ENCODE measurements at places on chromosomes 16 and 17.

DNA sequence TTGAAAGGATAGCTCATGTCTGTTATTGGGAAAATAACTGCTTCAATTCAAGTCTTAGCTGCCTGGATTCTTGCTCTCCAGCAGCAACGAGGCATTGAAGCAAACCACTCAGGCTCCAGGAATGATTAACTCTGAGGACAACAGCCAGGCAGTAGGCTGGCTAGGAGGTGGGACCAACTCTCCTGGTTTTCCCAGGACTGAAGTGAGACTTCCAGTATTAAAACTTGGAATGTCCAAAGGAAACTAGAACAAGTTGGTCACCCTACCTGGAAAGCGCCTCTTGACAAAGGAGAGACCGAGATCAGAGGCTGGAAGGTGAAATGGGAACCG is 100.7 kb downstream of the SALL1 start:
- no peak for DNase-seq

DNA sequence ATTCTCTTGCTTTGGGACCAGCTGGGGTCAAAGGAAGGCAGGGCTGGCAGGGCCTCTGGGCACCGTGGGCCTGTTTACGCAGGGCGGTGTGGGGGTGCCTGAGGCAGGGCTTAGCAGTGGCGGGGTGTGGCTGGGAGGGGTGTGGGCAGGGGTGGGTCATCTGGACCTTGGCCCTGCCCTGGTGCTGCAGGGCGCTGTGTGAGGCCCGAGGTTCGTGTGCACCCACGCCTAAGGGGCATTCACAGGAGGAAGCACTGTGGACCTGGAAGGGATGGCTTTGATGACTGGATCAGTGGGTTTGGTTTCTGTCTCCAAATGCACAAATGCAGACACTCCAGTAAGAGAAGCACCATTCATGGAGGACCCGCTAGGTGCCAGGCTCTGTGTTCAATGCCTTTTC is 37.3 kb downstream of the BCO1 start:
- peak; percentile 40 for DNase-seq

DNA sequence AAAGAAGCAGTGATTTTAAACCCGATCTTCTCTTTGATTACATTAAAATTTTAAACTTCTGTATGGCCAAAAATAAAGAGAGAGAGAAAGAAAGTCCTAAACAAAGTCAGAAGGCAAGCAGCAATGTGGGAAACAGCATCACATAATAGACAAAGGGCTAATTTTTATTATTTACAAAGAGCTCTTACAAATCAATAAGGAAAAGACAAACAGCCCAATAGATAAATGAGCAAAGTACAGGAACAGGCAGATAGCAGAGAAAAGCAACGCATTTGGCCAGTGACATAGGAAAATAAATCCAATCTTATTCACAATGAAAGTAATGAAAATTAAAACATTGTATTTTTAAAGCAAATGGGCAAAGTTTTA is 93.1 kb downstream of the SALL1 start:
- no peak for DNase-seq

- DNase-seq: no peak
Observed at GRCh38 chr16:80200079-80200478, 340.7 kb upstream of the DYNLRB2 start.

DNA sequence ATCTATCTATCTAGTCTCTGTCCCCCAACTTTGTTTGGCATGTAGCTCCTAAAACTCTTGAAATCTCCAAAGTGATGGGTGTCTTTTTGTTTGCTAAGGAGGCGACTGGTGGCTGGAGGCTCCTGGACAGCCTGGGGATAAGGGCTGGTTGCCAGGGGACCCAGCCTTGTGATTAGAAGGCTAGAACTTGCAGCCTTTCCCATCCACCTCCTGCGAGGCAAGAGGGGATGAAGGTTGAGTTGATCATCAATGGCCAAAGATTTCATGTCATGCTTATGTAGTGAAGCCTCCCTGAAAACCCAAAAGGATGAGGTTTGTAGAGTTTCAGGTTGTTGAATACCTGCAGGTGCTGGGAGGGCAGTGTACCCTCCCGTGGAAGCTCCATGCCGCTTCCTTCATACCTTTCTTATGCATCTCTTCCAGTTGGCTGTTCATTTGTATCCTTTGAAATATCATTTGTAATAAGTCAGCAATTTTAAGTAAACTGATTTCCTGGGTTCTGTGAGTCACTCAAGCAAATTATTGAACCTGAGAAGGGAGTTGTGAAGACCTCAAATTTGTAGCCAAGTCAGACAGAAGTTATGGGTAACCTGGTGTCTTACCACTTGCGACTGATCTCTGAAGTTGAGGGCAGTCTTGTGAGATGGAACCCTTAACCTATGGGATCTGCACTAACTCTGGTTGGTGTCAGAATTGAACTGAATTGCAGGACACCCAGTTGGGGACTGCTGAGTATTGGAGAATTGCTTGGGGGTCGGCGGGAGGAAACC is 202.4 kb downstream of the SEC14L1 start:
- DNase-seq: peak; percentile 15

GRCh38 chr17:6120351-6120750 is 50.2 kb downstream of the WSCD1 start:
- peak; percentile 80 for DNase-seq

DNA sequence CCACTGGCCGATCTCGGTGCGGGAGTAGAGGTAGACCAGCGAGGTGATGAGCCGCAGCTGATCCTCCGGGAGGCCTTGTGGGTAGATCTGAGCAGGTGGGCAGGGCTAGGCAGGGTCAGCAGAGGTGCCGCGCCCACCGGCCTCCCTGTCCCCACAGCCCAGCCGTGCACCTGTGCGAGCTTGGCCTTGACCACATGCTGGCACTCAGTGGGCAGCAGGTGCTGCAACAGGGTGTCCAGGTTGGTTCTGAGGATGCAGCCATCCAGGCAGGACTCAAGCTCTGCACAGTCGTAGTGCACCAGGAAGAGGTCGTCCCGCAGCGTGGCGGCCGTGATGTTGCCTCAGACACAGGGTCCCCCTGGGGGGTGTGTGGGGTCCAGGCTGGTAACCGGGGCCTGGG is 12.4 kb downstream of the MSLN start:
- no peak for DNase-seq

DNA sequence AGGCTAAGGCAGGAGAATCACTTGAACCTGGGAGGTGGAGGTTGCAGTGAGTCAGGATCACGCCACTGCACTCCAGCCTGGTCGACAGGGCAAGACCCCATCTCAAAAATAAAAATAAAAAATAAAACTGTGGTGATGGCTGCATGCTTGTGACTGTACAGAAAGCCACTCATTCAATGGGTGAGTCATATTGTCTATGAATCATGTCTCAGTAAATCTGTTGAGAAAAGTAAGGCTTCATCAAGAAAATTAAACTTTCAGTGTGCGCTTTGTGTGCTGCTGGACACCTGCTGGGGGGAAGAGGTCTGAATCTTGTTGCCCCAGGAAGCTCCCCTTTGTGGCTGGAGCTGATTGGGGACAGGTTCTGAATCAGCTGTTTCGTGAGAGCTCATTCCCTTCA is 11.3 kb downstream of the NUBP1 start:
- no peak for DNase-seq

GRCh38 chr16:24037335-24037734 is 201.6 kb downstream of the PRKCB start:
- no peak for DNase-seq

- DNase-seq: no peak
Observed at GRCh38 chr16:287298-287811, 4.4 kb downstream of the PDIA2 start.

DNA sequence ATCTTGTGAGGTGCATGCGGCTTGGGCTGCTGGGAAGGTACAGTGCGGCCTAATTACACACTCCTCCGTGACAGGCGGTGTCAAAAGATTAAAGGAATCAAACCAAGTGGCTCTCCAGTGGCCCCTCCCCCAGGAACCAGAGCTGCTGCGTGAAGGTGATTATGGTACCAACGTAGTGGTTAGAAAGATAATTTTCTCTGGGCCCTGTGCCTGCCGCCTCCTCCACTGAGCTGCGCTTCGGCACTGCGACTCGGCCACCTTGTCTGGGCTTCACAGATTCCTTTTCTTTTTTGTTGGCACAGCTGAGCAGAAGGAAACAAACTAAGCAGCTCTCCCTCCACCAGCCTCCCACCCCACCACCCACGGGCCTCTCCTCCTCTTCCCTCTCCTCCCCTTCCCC is 113.2 kb upstream of the SDK2 start:
- no peak for DNase-seq

DNA sequence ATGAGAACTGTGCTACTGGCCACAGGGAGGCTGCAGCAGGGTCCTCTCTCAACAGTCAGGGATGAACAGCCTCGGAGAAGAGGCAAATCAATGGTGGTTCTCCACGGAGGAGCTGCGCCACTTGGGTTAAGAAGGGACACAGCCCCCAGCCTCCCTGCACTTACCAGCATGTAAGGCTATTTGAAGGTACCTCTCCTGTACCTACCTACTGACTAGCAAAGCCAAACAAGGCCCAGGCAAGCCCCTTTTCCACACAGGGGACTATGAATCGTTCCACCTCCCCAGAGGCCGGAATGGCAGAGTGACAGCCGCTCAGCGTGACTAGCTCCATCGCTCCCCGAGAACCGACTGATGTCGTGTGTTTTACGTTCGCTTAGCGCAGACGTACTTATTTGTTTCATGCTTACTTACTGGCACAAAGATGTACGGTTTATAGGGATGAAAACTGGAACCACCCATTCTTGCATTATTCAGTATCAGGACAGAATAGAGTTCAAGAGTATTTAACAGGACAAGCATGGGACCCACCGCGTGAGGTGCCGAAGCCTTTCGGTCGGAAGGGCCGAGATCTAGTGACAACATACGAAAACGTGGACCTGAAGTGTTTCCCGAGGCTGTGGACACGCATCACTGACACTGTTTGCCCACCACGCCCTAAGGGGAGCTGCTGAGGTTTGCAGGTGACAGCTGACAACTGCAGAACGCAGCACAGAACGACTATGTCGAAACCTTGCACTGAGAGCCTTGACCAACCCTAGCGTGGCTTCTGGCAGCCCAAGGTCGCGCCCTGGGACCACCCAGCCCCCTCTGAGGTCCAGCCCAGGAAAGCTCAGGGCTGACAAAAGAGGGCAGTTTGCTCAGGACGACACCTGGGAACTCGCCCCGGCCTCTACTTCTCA is 1.0 kb downstream of the TEPSIN start:
- DNase-seq: no peak

DNA sequence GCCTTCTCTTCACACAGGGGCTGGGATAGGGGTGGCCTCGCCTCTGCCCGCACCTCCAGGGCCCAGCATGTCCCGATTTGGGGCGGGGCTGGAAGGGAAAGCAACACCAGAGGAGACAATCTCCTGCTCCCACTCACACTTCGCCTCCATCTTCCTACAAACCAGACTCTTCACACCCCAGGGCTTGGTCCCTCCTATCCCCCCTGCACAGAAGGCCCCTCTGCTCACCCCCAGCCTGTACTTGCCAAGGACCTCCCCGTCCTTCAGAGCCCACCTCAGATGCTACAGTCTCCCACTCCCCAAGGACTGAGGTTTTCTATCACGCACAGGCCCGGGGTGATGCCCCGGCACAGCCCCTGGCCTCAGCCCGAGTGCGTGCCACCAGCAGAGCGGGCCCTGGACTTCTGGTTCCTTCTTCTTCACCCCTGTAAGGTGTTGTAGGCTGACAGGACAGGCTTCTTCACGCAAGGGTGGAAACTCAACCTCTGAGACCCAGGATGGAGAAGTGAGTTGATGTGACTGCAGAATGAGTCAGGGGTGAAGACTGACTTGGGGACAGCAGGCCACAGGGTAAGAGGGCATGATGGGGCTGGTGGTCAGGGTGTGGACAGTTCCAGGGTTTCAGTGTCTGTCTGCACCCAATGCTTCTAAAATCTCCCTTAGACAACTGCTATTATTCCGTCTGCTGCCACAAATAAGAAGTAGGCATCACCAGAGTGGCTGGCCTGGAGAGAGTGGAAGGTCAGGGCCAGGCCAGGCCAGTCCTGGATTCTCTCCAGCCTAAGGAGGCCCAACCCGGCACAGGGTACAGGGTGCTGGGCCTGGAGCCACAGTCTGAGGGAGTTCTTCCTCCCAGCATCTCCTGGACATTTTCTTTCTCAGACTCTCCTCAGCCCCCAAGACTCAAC is 2.5 kb downstream of the ITGAE start:
- peak; percentile 49 for DNase-seq

GRCh38 chr17:16513873-16514272 is 21.9 kb upstream of the LRRC75A start:
- DNase-seq: no peak

GRCh38 chr17:79930062-79930876 is 91.0 kb upstream of the CBX4 start:
- DNase-seq: no peak

DNA sequence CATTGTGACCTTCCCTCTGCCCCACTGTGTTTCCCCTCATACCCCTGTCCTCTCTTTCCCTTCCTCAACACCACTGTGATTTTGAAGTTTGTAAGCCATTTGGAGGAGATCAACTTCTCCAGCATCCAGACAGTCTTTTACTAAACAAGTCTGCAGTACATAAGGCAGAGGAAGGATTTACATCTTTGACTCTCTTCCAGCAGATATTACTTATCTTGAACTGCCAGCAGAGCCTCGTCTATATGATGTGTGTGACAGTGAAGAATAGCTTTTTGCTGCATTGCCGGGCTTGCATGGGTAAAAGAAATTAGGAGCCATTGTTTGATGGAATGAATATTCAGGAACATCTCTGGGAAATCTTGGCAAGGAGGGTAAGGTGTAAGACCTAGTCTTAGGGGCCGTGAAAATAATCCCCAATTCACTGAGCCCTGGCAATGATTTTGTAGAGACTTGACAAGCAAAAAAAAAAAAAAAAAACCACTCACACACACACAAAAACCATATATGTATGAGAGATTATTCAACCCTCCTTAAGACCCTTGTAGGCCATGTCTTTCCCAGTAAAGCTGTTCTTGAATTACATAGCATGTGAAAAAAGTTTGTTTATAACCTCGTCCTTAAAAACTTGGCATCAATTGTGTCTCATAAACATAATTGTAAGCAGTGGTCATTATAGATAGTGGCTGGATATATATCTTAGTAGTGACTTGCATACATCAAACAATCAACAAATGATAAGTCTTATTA is 903.9 kb downstream of the CDH11 start:
- DNase-seq: no peak

- DNase-seq: no peak
Observed at GRCh38 chr17:77952368-77952767, 6.1 kb upstream of the TNRC6C start.

- DNase-seq: no peak
Observed at GRCh38 chr17:41009301-41009760, 403 bp upstream of the KRTAP3-1 start.

DNA sequence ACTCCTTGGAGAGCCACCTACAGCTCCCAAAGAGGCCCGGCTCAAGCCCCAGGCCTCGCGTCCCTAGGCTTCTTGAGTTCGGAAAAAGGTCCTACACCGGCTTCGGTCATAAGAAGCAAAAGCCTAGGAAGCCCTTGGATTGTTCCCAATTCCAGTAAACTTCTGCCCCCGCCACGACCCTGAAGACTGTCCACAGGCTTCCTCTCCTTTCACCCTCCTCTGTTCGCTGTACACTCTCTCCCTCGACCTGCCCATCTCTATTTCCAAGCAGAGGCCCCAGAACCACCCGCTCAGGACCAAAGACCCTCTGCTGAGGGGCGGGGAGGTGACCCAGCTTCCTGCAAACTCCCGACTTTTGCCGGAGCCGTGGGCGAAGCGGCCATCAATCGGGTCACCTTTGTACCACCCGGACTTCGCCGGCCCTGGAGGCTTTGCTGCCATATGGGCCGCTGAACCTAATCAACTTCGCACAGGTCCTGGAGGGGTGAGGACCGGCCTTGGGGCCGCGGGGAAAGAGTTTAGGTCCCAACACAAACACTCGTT is 2.7 kb downstream of the HOXB2 start:
- DNase-seq: no peak

- DNase-seq: no peak
Observed at GRCh38 chr16:9098377-9099090, 7.1 kb downstream of the HAPSTR1 start.

- peak; percentile 88 for DNase-seq
Observed at GRCh38 chr17:44345454-44346026, 438 bp downstream of the GRN start.
